ENCODE measurements at places on chromosomes 11 and 22. TPM values are rescaled to one million over a fixed set of nuclear protein-coding genes. Genes with fewer than 3 reads are reported as not detected.

DNA sequence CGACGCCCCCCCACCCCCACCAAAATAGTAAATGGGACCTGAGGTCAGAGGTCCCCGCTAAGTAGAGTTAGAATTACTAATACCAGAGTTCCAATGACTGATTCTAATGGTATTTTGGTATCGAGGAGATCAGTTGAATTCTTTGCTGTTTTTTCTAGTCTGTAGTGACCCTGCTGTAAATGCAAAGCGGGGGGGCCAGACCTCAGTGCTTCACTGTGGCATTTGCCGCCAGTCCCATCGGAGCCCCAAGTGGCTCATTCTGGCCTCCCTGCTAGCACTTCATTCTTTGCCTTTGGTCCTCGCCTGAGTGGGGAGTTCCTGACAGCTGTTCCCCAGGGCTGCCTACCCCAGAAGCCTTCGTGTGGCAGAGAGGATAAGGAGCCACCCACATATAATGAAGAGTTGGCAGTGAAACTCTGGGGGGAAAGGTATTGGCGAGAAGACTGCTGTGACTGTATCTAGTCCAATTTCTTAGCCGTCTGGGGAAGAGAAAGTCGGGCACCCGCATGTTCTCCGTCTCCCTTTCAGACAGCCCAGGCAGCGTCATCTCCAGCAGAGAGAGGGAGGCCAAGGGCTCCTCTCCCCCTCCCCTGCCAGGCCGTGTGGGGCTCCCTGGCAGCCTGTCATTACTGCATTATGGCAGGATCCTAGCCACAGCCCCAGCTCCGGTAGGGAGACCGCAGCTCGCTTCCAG is 19.4 kb upstream of the CABP7 start:
- no peak for DNase-seq

- DNase-seq = peak; percentile 10
These were observed 147.2 kb downstream of the TRPC6 start for GRCh38 chr11:101436511-101437142.

Gene KDM4D
- 1.0 TPM for total RNA-seq

Gene SHISAL1
- total RNA-seq = 0.07 TPM

GRCh38 chr11:18321969-18322711 is at the start of the genes GTF2H1 and HPS5:
TSS of gene GTF2H1 (plus strand) at chr11:18322567. CDS start at chr11:18333075, 10,508 bp downstream.
TSS of gene HPS5 (minus strand) at chr11:18322140. CDS start at chr11:18317858, 4,282 bp downstream.
- DNase-seq = peak; percentile 98

DNA sequence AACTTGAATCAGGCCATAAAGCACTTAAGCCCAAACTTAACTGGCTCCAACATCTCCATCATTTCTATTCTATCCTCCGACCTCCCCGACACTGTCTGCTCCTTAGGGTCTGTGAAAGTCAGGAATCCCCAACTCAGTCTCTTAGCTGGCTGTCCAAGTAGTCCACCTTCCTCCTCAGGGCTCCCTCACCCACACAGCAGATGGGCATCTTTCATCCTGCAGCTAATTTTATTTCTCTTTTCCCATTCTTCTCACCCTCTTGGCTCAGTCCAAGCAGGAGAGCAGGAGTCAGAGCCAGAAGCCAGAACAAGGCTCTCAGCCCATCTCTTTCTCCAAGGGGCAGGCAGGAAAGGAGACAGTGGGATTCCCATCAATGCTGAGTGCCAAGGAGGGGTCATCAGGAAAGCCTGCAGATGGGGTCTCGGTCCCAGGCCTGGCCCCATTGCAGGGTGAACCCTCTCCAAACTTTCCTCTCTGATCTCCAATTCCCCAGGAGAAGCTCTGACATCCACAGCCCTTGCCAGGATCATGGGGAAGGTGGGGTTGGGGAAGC is 40.4 kb upstream of the JAM3 start:
- DNase-seq = no peak

GRCh38 chr11:1342946-1343345 is 33.5 kb upstream of the TOLLIP start:
- no peak for DNase-seq

Gene C11orf97
- total RNA-seq = not detected

- no peak for DNase-seq
These were observed 245.6 kb upstream of the B3GAT1 start for GRCh38 chr11:134657631-134658030.

GRCh38 chr11:120884154-120885020 is 139.5 kb upstream of the TBCEL start:
- no peak for DNase-seq

- no peak for DNase-seq
These were observed 10.3 kb downstream of the CYTH4 start for GRCh38 chr22:37292641-37293040.

DNA sequence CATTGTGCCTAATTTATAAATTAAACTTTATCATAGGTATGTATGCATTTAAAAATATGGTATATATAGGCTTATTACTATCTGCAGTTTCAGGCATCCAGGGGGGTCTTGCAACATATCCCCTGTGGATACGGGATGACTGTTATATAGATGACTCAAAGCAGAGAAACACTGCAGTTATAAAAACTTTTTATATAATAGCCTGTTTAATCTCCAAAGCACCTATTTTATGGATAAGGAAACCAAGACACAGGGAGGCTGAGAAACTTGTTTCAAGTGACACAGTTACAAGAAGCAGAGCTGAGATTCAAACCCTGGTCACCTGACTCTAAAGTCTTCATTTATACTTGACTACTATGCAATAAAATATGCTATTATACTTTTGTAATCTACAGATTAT is 897.7 kb downstream of the KCNA4 start:
- no peak for DNase-seq

- peak; percentile 38 for DNase-seq
These were observed 21.8 kb downstream of the CACNA1I start for GRCh38 chr22:39592081-39593065.

DNA sequence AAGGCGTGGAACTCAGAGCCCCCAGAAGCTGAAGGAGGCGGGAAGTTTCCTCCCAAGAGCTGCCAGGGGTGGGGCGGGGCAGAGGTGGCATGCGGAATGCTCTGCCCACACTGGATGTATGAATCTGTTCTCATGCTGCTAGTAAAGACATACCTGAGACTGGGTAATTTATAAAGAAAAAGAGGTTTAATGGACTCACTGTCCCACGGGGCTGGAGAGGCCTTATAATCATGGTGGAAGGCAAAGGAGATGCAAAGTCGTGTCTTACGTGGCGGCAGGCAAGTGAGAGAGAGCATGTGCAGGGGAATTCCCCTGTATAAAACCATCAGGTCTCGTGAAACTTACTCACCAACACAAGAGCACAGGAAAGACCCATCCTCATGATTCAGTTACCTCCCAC is 57.6 kb downstream of the SMIM38 start:
- no peak for DNase-seq

DNA sequence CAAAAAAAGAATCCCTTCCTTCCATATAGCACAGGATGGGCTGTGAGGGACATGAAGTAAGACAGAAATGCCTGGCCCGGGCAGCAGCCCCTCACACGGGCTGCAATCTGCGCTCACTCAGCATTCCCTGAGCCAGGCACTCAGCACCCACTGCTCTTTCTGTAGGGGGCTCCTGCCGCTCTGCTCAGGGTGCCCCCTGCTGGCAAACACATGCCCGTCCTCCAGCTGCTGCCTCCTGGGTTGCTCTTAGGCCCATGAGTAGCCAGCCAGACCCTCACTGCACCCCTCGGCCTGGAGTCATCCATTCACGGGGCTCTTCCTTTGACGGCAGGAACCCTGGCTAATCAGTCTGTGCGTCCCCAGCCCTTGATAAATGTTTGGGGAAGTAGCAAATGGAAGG is 6.9 kb downstream of the MCAT start:
- peak; percentile 56 for DNase-seq

GRCh38 chr11:77156396-77157195 is 28.6 kb downstream of the MYO7A start:
- DNase-seq = no peak

GRCh38 chr11:128290106-128290840 is 297.1 kb downstream of the ETS1 start:
- DNase-seq = peak; percentile 77

Gene JHY
- 3.9 TPM for total RNA-seq

Gene MS4A7
- not detected for total RNA-seq

- DNase-seq = no peak
These were observed 15.8 kb downstream of the VPS37C start for GRCh38 chr11:61145228-61146005.

GRCh38 chr11:122808478-122808869 is 29.8 kb upstream of the CRTAM start:
- DNase-seq = peak; percentile 42
